ENCODE measurements at places on chromosomes 4 and X.

DNA sequence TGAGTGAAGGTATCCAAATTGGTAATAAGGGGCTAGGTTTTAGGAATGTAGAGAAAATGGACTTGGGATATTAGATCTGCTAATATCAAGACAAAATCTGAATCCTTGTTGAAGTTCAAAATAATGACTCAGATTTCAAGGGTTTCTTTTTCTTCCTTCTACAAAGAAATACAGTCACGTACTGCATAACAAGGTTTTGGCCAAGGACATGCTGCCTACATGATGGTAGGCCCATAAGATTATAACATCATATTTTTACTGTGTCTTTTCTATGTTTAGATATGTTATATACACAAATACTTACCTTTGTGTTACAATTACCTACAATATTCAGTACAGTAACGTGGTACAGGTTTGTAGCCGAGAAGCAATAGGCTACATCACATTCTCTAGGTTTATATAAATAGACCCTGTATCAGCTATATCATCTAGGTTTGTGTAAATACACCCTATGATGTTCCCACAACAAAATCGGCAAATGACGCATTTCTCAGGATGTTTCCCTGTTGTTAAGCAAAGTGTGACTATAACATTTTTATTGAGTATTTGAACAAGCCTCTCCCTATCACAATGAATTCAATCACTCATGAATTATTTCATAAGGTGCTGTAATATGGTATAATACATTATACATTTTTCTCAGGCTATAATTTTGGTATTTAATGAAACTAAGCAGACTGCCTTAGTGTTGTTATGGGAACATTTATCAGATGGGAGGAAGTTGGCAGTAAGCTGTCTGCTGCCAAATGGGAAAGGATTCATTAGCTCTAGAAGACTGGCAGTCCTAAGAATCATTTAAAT, 186.3 kb downstream of the PPP3CA start:
- no peak for DNase-seq

DNA sequence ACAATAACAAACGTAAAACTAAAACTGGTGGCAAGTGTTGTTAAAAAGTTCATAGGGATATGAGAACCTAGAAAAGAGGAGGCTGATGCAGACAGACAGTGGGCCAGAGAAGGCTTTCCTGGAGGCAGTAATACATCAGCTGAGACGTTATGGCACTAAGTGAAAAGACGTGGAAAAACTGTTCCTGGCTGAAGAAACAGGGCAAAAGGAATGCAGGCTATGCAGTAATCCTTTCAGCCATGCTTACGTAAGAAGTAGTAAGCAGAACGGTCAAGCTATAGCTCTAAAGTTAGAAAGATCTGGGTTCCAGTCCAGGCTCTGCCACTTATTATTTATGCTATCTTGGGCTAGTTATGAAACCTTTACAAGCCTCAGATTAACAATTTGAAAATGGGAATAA, 6.4 kb downstream of the LAMTOR3 start:
- DNase-seq, result no peak

GRCh38 chrX:41708486-41708885, 15.5 kb upstream of the GPR82 start:
- no peak for DNase-seq

DNA sequence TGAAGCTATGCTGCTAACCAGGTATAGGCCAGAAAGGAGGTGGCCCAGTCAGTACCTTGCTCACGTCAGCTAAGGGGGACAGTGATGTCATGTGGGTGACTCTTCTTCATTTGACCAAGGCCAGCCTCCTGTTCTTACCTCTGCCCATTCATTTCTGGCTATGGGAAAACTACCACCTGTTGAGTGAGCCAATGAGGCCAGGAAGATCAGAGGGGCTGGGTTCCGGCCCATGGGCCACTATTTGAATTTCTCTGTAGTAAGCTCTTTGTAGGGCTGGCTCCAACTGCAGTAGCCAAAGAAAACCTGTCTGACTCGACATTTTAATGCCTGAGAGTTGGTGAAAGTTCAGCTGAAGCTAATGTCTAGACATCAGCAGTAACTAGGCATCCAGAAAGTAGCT, 102.6 kb downstream of the AKAP4 start:
- DNase-seq, result no peak

GRCh38 chr4:54229631-54230483, 764 bp downstream of the PDGFRA start:
- DNase-seq, result no peak

GRCh38 chr4:159353422-159354116, 250.7 kb downstream of the RAPGEF2 start:
- no peak for DNase-seq

- no peak for DNase-seq
These were observed 1.5 kb downstream of the GSX2 start for GRCh38 chr4:54101190-54102041.

GRCh38 chr4:48495941-48496340, 5.9 kb downstream of the ZAR1 start:
- DNase-seq, result no peak

- DNase-seq, result no peak
These were observed 111.1 kb upstream of the ACSL4 start for GRCh38 chrX:109843963-109844751.

DNA sequence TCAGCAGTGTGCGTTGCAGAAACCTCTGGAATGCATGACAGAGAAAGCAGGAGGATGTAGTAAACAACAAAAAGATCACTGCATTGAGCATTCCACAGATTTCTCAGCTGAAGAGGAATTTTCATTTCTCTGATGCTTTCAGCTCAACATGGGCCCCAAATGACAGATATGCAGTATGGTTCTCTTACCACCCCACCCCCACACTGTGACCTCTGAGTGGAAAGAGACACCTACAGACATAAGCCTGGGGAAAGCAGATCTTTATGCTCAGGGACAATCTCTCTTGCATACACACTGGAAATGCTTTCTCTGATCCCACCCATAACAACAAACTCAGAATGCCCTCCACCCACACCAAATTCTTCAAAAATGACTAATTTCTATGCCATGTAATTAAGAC, 983.7 kb upstream of the LCORL start:
- peak; percentile 25 for DNase-seq

DNA sequence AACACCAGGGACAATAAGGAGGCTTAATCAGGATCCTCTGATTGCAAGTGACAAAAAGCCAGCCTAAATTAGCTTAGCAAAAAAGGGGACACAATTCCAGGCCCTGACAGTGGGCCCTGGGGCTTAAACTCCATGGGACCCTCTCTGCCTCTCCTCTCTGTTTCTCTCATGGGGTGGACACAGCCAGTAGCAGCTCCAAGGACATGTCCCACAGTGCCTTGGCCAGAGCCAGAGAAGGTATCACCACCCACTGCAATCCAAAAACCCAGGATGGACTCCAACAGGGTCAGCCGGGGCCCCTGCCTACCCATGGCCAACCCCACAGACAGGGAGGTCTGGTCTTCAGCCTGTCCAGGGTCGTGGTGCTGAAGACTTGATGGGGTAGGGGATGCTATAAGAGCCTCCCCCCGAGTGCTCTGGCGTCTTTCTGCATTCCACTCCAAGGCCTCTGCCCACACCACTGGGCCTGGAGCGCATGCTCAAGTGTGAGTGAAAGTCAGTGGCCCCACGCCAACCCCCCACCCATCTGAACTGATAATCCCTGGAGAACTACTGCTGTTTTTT, 19.7 kb upstream of the PPP2R2C start:
- no peak for DNase-seq

GRCh38 chrX:10726647-10727046, 106.3 kb upstream of the MID1 start:
- no peak for DNase-seq

GRCh38 chr4:105107095-105107856, 39.4 kb upstream of the TET2 start:
- DNase-seq, result no peak

- no peak for DNase-seq
These were observed 752 bp downstream of the ERAS start for GRCh38 chrX:48826876-48827653.

GRCh38 chrX:3348191-3348590, 1.7 kb upstream of the MXRA5 start:
- DNase-seq, result no peak

GRCh38 chr4:89610236-89610635, 226.7 kb downstream of the SNCA start:
- no peak for DNase-seq

GRCh38 chrX:53188763-53189162, 36.2 kb downstream of the KDM5C start:
- no peak for DNase-seq

- DNase-seq, result no peak
These were observed 3.1 kb downstream of the SCML1 start for GRCh38 chrX:17740137-17741122.

- DNase-seq, result no peak
These were observed 9.4 kb downstream of the UVSSA start for GRCh38 chr4:1356181-1356998.

DNA sequence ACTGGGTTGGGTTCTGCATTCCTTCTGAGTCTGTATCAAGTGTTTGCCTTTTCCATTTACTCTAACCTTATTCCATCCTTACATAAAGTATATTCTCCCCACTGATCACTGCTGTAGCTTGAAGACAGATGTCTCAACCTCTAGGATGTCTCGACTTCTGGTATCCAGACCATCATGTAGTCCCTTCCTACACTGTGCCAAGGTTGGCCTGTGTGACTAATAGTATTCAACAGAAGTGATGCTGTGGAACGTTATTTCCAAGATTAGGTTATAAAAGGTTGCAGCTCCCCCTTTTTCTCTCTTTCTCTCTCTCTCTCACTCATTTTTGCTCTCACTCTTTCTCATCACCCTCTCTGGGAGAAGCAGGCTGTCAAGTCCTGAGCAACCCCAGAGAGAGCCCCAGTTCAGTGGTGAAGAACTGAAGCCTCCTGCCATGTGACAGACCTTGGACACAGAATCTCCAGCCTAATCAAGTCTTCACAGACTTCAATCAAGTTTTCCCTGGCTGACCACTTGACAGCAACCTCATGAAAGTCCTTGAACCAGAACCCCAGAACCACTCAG, 75.4 kb downstream of the PRDM5 start:
- no peak for DNase-seq

DNA sequence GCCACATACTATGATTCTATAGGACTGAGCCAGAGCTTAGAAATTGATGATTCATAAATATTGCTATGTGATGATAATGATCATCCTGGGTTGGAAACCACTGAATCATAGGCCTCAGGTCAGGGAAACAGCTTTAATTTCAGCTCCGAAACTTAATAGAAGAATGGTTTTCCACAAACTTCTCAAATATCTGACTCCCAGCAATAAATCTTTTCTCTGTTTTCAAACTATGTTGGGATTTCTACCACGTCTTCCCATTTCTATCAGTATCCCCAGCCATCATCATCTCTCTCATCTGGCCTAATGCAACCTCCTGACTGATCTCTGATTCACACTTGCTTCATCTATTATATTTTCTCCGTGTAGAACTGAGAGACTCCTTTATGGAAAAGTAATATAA, 521.8 kb upstream of the AGA start:
- peak; percentile 86 for DNase-seq

DNA sequence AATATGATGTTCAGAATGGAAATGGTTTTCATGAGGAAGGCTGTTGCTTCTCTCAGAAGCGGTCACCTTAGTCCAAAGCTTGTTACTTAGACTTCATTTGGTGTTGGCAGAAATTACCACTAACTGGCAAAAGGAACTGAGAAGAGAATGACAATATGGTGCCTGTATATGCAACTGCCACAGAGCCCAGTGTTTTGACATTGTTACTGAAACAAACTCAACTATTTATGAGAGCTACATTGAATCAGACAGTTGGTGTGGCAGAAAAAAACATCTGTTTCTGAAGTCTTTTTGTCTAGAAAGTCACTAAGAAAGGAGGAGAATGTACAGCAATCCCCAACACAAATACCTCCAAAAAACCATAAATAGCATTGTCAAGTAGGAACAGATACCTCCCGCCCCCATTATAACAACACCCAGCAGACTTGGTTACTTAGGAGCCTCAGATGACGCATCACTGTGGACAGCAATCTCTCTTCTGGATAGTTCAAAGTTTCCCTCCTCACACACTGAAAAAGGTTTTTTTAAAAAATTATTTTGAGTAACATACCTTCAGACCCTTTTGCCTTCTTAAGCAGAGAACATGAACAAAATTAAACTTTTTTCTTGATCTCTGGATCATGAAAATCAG, 92.2 kb downstream of the MAML3 start:
- DNase-seq, result no peak

GRCh38 chrX:109327251-109327650, 154.6 kb downstream of the GUCY2F start:
- peak; percentile 41 for DNase-seq

DNA sequence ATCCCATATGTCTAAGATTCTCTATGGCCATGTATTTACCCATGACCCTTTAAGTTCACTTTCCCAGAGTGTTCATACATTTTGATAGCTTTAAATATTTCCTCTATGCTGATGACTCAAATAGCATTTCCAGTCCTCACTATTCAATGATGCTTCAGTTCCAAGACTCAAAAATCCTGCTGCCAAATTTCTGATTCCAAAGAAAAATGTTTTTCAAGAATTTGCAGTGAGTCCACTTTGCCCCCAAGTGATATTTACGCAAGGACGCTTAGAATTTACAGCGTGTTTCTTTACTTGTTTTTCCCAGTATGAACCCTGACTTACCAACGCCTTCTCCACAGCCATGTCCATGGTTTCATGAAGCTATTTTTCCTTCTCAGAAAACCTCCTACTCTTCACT, 127.9 kb upstream of the PCDH18 start:
- peak; percentile 13 for DNase-seq

DNA sequence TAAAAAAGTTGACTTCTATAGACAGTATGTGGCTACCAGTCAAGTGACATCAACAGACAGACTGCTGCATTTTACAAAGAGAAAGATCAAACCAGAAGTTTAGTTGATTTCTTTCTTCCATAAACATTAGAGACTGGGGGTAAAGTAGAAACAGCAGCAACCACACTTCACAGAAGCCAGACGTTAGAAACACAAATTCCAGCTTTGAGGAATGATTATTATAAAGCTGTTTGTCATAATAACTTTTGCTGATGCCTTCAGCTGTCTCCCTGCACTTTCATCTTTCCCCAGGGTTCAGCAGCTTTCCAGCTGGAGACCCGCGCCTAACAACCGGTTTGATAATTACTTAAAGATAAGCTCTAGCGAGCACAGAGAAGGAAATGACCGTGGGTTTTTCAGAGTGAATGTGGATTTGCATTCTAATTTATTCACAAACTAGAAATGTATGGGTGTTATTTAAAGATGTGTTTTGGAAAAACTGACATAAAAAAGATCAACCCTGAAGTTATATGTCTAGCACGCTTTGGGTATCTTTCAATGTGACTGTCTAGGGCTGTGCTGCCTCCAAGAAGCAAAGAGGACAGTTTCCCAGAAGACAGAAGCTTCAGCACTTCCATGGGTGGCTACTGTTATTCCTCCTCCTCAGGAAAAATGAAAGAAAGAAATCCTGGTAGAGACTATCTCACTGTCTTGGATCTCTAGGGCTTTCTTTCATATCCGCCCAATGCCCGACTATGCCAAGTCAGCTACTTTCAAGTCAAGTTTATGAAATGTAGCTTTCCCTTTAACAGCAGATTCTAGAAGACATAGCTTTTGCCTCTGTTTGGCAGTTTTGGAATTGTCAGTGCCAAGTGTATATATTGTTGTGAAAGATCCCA, 15.0 kb upstream of the ENAM start:
- DNase-seq, result no peak

GRCh38 chr4:180696460-180697092, 1546.6 kb upstream of the TENM3 start:
- DNase-seq, result no peak

- no peak for DNase-seq
These were observed 2.7 kb upstream of the PYURF start for GRCh38 chr4:88526221-88526815.

- no peak for DNase-seq
These were observed 97.5 kb downstream of the KCTD8 start for GRCh38 chr4:44351069-44351468.
